ENCODE measurements at places on chromosomes 1 and 21.

GRCh38 chr1:214248311-214249085 is 32.5 kb upstream of the SMYD2 start:
- DNase-seq: no peak

DNA sequence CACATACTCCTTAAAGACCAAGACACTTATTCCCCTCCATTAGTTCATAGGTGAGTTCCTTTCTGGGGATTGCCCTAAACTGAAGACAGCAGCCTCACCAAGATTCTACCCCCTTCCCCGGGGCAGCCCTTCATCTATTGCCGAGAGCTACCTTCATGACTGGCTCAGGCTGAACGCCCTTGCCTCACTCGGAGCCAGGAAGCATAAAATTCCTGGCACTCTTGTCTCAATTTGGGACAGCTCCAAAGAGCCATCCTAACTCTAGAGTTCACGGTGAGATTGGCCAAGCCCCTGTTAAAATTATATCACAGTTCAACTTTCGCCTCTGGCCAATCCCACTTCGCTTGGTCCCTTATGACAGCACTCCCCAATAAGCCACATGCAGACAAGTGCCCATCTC is 113.0 kb upstream of the PROX1 start:
- no peak for DNase-seq

DNA sequence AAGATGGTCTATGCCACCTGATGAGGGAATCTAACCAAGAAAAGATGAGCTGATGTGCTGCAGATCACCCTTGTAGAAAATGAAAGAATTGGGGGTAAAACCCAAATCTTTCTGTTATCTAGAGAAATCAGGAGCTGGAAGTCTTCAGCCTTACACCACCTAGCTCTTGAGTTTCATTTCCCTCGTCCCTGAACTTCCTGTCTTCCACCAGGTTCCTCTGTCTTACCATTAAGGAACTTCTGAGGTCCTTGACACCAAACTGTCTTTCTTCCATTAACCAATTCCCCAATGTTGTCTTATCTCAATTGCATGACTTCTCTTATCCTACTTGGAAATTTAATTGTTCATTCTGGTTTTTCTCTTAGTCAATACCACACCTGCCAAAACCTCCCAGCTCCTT is 31.5 kb downstream of the LPAR3 start:
- DNase-seq: no peak

DNA sequence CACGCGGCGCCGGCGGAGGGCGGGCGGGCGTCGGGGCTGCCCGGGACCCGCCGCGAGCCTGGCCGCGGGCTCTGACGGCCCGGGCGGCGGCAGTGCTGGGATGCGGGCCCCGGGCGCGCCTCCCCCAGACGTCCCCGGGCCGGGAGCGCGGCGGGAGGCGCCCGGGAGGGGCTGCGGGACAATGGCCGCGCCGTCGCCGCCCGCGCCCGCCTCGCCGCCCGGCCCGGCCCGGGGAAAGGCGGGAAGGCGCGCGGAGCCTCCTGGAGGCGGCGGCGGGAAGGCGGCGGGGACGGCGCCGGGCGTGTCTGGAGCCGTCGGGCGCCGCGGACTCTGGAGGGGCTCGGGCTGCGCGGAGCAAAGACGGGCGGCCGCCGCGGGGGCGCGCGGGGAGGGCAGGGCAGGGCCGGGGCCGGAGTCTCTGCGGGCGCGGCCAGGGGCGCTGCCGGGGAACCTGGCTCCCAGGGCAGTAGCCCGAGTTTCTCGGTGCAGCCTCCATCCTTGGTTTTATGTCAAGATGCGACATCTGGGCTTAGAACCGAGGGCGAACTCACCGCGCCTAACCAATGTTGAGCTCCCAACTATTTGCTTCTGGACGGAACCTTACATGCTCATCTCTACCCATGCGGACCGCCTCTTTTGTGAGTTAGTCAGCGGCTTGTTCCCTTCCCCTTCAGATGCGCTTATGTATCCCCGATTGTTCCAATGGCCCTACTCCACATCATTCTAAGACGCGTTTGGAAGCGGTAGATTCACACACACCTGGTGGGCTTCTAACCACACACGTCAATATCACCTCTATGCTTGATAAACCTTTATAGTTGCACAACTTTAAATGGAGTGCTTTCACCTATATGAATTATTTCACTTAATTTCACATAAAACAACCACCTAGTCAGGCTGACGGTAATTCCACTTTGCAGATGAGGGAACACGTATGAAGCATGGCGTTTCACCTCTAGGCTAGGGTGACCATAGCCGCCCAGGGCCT is 651 bp downstream of the ZBTB8A start:
- no peak for DNase-seq

DNA sequence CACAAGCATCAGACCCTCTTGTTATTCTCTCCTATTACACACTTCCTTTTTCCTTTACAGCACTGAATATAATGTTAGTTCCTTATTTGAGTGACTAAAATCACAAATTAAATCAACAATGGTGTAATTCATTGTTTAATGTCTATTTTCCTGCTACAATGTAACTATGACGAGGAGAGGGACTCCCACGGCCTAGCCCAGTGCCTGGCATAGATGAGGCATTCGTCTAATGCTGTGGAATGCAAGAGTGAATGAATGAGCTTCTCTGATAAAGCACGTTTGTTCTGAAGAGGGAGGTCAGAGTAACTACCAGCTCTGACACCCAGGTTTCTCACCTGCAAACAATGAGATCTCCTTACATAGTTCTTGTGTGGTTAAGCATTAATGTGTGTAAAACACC is 479.4 kb downstream of the OMA1 start:
- no peak for DNase-seq

- no peak for DNase-seq
These were observed 78.6 kb downstream of the STUM start for GRCh38 chr1:226627050-226627755.

- no peak for DNase-seq
These were observed 7.9 kb downstream of the COL6A1 start for GRCh38 chr21:45989355-45990048.

- no peak for DNase-seq
These were observed 5.1 kb upstream of the SLAMF7 start for GRCh38 chr1:160733898-160734297.

DNA sequence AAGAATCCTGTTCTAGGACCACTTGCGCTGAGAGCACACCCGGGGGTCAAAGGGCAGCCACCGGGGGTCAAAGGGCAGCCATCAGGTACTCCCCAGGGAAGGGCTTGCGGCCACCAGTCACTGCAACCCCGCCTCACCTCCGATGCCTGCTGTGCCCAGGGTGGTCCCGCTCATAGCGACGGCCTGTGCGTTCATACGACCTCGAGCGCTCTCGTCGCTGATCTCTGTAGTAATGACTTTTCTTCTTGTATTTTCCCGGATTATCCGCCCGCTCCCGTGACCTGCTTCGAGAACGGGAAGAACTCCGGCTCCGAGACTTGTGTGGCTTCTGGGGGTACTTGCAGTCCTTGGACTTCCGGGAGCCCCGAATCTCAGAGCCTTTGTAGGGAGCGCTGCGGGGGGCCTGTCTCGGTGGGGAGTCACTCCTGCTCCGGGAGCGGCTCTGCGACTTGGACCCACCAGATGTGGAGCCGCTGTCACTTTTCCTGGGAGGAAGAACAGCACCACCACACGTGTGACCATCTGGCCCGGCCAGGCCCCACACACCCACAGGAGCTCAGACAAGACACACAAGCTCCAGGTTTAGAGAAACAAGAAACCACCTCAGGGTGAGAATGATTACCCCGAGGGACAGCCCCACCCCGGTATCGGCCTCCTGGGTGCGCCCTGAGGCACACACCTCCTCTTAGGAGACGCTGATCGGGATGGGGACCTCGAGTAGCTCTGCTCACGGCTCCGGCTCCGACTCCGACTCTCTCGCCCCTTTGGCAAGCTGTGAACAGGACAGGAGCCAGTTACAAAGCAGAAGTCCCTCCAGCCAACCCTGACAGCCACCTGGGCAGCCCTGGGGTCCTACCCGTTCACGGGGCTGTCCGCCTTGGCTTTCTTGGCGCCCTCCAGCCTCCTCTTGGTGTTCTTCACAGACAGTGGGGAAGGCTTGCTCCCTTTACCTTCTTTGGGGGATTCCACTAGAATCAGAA is 11.7 kb downstream of the CCNL2 start:
- DNase-seq: no peak

GRCh38 chr1:211928290-211928801 is 97.8 kb upstream of the LPGAT1 start:
- DNase-seq: no peak

DNA sequence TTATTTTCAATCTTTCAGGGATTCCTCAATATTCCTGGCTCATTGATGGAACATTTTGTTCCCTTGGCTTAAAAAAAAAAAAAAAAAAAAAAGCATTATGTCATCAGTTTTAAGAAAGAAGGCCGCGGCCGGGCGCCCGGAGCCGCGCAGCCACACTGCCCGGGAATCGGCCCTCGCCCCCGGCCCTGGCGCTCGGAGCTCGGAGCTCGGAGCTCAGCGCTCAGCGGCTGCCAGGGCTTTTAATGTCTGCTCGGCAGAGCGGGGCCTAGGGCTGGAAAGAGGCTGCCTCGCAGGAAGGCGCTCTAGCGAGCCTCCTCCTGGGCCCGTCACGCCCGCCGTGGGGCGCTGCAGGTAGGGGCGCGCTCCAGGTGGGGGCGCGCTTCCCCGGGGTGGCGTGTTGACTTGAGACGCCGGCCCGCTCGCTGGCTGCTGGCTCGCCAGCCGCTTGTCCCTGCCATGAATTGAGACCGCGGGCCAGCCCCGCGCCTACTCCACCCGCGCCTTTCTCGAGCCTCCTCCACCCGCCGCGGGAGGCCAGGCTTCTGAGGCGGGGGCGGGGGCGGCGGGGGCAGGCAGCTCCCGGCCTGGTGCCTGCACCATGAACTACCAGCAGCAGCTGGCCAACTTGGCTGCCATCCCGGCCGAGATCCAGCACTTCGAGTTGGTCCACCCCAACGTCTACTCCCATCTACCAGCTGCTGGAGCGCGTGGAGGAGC is 5.4 kb upstream of the TDRD5 start:
- DNase-seq: no peak

DNA sequence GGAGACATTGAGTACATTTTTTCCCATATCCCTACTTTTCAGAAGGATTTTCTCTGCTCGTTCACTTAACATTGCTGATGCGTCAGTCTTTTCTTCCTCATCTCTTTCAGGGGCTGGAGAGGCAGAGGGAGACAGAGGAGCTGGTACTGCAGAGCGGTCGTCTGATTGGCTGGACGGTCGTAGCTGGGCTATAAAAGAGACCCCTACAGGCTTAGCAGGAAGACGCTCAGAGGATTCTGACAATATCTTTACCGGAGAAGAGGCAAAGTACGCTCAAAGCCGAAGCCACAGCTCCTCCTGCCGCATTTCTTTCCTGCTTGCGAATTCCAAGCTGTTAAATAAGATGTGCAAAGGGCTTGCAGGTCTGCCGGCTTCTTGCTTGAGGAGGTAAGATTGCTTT is at the start of gene RGS4:
TSS of gene RGS4 (plus strand) at position 220 of the 400 bp plus-strand sequence. CDS start at position 344, 124 bp downstream.
- DNase-seq: peak; percentile 82

DNA sequence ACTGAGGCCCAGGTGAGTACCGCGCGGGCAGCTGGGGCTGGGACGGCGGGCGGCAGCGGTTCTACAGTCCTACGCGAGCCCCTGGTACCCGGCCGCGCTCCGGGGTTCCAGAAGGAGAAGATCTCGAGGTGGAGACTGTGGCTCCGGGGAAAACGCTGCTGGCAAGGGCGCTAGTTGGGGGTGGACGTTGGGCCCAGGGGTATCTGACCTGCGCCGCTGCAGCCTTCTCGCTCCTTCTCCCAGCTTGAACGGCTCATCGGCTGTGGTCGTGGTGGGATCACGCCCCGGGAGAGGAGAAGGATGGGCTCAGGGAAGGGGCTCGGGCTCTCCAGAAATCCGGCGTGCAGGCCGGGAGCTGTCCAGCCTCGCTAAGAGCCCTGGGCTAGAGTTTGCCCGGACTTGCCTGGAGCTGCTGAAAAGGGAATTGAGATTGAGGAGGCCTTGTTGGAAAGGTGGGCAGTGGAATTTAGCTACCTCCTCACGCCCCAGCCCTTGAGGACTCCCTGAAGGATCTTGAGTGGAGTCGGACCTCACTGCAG is 1.1 kb upstream of the POU3F1 start:
- DNase-seq: no peak

DNA sequence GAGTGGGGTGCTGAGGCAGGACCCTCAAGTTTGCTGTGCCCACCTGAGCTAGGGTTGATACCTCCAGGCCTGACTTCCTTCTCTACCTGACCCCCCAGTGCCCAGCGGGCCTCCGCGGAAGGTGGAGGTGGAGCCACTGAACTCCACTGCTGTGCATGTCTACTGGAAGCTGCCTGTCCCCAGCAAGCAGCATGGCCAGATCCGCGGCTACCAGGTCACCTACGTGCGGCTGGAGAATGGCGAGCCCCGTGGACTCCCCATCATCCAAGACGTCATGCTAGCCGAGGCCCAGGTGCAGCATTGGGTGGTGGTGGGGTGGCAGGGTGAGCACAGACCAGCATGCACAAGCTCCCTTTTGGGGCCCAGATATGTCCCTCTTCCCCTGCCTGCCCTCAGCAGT is 51.3 kb upstream of the KDM4A start:
- DNase-seq: no peak

GRCh38 chr1:24643363-24644099 is 429 bp downstream of the SRRM1 start:
- DNase-seq: no peak

DNA sequence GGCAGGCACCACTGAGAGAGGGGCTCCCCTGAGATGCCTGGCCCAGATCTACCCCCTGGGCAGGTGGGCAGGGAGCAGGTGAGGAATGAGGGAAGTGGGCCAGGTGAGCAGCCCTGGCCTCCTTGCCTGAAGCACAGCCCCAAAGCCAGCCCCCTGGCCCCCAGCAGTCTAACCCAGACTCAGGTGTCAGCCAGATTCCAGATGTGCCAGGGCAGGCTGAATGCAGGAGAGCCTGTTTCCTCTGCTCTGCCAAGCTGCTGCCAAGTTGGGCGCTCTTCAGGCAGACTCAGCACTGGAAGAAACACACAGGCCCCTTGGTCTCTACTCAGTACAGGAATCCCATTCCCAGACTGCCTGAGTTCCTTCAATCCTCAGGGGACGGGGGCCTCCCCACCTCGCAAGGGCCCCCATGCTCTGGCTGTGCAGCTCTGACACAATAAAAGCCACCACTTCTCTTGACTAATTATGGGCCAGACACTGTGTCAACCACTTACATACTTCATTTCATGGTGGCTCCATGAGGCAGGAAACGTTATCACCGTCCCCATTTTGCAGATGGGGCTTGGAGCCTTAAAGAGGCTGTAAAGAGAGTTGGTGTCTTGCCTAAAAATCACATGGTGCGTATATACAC is 20.4 kb downstream of the ARHGEF19 start:
- no peak for DNase-seq

DNA sequence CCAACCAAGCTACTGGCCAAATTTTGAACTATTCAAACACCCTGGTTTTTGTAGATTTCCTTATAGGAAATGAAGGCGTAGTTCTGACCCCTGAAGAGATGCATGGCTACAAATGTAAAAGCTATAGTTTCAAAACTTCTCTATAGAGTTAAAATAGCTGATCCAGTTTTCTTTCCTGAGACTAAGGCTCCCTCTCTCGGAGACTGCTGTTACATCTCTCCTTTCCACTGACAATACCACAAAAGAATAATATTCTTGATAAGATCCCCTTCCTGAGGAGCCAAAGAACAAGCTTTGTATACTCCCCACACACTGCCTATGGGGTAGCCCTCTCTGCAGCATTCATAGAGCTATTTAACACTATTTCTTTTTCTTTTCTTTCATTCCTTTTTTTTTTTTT is 6.7 kb upstream of the CFAP126 start:
- no peak for DNase-seq

All from iPS DF 19.7 (cell line).